ENCODE measurements at places on chromosomes 1 and 21.

DNA sequence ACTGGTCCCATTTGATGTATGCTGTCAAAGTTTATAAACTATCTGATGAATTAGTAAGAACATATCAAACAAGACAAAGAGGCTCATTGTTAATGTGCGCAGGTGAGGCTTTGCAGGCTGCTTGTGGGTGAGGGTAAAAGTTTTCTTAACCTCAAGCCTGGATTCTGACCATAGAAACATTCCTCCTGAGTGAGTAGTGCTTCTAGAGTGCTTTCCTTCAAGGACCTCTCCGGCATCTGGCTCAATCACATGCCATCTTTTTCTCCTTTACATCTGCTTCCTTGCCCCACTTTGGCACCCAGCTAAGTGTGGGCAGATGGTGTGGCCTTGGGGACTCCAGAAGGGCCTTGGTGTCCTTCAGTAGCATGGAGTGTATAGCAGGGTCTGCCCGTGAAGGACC lies 104.0 kb downstream of the ROR1 start:
- DNase-seq: no peak

GRCh38 chr1:218182455-218182854 lies 102.6 kb upstream of the RRP15 start:
- DNase-seq: no peak

GRCh38 chr1:109863667-109864046 lies 47.0 kb upstream of the CSF1 start:
- DNase-seq: no peak

DNA sequence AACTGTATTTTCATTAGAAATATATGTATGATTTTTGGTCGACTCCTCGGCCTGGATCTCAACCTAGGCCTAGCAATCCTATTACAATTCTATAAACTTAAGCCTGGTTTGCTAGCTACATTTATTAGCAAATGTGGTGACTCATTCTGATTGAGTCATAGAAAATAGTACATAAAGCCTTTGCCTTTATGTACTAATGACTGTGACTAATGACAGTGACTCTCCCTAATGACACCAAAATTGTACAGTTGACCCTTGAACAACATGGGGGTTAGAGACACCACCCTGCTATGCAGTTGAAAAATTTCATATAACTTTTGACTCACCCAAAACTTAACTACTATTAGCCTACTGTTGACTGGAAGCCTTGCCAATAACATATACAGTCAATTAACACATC lies 78.9 kb downstream of the CLEC20A start:
- no peak for DNase-seq

DNA sequence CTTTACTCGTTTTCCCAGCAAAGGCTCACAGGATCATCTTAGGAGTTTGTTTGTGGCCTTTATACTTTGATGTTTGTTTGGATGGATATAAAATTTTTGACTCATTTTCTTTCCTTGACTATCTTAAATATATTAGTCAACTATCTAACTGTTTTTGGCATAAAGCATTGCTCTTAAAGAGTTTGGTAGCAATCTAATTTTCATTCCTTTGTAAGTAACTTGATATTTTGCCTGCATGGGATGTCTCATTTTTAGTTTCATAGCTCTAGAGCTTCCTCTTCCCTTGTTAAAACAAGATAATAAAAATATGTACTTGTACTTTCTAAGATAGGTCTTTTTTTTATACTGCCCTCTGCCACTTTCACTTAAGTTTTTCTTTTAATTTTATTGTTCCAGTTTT lies 161.9 kb downstream of the MAGI3 start:
- no peak for DNase-seq

DNA sequence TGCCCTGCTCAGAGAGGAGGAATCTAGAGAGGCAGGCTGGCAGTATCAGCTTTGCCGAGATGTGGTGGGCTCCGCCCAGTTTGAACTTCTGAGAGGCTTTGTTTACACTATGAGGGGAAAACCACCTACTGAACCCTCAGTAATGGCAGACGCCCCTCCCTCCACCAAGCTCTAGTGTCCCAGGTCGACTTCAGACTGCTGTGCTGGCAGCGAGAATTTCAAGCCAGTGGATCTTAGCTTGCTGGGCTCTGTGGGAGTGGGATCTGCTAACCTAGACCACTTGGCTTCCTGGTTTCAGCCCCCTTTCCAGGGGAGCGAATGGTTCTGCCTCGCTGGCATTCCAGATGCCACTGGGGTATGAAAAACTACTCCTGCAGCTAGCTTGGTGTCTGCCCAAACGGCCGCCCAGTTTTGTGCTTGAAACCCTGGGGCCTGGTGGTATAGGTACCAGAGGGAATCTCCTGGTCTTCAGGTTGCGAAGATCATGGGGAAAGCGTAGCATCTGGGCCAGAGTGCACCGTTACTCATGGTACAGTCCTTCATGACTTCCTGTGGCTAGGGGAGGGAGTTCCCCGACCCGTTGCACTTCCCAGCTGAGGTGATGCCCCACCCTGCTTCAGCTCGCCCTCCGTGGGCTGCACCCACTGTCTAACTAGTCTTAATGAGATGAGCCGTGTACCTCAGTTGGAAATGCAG lies 43.6 kb downstream of the C21orf91 start:
- DNase-seq: no peak

- DNase-seq: no peak
These were observed 1.9 kb downstream of the PRDM16 start for GRCh38 chr1:3070644-3071564.

DNA sequence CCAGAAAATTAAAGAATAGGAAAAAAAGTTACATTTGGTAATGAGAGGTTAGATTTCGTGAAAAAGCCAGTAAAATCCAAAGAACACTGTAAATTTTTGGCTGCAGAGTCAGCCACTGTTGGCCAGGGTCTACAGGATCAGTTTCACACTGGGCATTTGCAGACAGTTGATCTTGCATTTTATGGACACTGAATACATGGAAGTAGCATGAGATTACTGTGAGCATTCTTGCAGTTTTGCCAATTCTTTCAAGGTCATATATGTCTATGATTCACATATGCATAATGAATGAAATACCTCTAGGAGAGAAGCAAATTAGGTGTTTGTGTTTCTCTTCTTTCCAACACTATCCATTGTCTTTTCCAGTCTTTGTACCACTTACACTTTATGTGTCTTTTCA lies 200.8 kb upstream of the DPYD start:
- no peak for DNase-seq

DNA sequence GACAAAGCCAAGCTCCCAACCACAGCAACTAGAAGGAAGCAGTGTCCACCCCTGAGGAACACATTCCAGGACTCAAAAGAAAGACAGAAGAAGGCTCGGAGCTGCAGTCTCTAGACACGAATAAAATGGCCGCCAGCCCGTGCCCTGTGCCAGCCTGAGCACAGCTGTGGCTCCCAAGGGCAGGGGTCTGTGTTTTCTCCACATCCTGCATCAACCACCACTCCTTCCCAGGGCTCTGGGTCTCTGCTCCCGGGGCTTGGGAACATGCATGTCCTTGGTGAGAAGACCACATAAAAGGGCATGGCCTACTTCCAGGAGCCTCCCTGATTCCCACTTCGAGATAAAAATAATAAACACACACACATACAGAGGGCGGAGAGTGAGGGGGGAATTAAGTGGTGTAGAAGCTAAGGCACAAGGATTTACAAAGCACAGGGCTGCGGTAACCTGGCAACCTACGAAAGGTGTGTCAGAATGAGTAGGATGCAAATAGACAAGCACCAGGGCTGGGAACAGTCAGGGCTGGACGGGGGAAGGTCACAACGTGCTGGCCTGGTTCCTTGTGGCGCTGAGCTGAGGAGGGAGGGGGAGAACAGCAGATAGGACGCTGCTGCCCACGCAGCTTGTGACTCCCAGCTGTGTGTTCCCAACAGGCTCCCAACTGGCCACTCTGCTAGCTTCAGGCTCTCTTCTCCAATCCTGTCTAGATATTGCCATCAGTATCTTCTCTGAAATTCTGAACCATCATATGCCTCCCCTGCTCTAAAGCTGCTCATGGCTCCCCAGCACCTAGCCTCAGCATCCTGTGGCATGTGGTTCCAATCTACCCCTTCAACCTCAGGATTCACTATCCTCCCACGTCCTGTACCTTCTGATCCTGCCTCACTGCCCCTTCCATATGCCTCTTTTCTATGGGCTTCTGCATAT lies 72.5 kb downstream of the CD34 start:
- no peak for DNase-seq

DNA sequence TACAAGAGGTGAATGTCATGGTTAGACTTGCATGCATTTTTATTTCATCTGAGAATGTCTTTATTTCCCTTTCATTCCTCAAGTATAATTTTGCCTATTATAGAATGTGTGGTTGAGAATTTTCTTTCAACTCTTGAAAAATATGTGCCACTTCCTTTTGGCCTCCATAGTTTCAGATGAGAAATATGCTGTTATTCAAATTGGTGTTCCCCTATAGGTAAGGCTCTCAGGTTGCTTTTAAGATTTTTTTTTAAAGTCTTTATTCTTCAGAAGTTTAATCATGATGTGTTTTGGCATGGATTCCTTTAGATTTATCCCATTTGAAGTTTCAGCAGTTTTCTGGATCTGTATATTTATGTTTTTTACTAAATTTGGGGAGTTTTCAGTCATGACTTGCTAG lies 2.1 kb downstream of the MROH7 start:
- no peak for DNase-seq

DNA sequence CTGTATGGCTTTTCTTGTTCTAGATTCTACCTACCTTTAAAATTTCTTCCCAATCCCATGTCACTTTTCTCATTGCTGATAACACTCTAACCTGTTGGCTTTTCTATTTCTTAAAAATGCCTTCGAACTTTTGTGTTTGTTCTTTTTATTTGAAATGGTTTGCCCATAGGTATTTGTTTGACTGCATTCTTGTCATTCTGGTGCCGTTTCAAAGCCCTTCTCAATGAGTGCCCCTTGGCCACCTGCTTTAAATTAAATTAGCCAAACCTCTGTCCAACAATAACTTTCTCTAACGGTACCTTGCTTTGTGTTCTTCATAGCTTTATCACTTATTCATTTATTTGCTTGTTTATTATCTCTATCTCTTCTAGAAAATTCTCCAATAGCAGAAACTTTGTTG lies 38.9 kb downstream of the KCTD3 start:
- no peak for DNase-seq

DNA sequence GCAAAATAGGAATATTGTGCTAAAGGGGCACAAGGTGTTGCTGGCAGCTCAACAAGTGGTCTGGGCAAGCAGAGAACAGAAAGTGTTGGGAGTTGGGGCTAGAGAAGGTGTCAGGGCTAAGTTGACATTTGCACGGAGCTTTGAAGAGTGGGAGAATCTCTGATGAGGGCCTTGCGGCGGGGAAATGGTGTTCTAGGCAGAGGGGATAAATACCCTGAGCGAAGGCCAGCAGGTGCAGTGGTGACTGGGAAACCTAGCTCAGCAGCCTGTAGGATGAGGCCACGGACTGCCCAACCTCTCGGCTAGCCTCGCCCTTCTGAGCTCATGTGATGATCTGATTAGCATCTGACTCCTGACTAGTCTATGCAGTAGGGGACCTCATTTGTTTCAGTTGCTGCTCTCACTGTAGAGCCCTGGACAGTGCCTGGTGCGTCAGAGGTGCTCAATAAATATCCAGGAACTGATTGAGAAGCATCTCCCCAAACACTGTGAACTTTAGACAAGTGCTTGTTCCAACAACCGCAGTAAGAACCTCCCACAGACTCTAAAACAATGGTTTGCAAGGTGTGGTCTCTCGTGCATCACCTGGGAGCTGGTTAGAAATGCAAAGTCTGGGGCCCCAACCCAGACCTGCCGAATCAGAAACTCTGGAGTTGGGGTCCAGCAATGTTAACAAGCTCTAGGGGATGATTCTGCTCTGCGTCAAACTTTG lies 1.0 kb upstream of the FOXO6 start:
- DNase-seq: peak; percentile 68

- no peak for DNase-seq
These were observed 514.1 kb upstream of the PKN2 start for GRCh38 chr1:88169939-88170338.

DNA sequence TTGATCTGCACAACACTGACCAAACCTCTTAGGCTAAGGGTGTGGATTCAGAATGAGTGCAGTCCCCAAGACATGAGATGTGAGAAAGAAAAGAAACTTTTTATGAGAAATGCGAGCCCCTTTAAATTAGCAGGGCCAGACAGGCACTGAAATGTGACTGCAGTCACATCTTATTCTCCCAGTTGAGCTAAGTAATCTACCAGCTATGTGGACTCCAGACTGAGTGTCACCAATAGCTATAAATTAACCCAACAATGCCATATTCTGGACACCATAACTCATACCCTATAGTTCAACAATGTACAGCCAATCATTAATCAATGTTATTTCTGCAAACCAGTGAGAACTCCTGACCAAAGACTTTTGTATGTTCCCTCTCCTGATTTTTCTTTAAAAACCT lies 153.2 kb downstream of the COQ8A start:
- DNase-seq: no peak

DNA sequence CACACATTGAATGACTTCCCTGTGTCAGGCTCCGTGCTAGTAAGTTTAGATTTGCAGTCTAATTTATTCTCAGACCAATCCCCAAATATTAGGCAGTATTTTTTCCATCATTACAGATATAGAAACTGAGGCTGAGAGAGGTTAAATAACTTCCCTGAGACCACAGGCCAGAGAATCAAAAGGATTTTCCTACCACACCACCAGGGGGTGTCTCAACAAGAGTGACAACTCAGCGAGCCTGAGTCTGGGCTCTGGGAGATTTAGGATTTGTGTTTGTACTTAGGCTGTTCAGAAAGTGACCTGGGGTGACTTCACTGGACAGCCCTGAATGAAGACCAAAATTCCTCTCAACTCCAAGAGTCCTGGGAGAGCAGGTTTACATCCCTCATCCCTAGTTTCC lies 13.3 kb upstream of the LCE5A start:
- no peak for DNase-seq

GRCh38 chr1:209497729-209498128 lies 85.8 kb upstream of the CAMK1G start:
- no peak for DNase-seq

GRCh38 chr1:181021811-181022434 lies 747 bp downstream of the STX6 start:
- DNase-seq: peak; percentile 72

DNA sequence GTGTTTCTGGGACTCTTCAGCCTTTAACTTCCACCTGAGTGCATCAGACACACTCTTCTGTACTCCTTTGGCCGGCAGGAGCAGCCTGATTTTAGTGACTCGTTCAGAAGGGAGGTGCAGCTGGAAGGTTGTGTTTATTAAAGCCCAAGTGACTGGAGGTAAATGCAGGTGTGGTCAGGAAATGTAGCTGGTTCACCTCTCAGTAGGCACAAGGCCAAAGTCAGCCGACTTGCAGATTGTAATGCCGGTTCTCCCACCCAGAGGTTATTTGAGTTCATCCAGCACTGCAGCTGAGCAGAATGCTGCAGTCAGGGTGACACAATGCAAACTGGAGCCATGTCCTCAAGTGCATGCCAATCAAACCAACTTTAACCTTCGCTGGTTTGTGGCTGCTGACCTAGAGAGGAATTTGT lies 91.5 kb downstream of the SPATA46 start:
- peak; percentile 92 for DNase-seq

Data from colonic mucosa (tissue), 4 donors.